AG20443 (cell line): ENCODE measurements at places on chromosomes 4 and X.
A peak's percentile ranks its signal among the peaks of the same experiment; 100 is the strongest.

DNA sequence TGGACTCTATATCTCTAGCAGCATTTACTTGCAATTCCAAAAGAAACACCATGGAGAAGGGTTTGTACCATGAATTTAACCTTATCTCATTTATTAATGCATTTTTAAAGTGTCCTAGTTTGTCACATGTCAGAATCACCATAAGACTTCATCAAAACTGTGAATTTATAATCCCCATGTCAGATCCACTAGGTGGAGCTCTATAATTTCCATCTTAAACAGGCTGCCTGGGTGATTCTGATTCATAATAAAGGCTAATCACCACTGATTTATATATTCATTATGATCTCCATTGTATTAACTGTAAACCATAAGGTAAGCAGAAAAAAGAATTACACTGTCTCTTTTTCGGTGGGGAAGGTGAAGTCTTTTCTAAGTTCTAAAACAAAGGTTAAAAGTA, 4.0 kb downstream of the TCEAL2 start:
- DNase-seq: no peak

DNA sequence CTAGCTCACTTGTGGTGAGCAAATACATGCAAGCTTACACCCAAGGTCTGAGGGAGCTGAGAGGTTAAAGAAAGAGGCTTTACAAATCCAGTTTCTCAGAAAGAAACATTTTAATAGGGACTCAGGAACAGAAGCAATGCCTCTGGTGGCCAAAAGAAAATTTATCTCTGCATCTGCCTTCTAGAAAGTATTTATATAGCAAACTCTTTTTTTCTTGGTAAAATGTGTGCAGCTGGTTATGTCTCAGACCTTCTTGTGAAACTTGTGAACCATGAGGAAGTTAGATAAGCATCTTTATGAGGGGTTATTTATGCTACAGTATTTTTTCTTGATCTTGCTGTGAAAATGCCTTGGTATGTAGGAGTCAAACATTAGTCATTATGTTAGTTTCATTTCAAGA, 48.5 kb upstream of the CYSLTR1 start:
- DNase-seq: no peak

DNA sequence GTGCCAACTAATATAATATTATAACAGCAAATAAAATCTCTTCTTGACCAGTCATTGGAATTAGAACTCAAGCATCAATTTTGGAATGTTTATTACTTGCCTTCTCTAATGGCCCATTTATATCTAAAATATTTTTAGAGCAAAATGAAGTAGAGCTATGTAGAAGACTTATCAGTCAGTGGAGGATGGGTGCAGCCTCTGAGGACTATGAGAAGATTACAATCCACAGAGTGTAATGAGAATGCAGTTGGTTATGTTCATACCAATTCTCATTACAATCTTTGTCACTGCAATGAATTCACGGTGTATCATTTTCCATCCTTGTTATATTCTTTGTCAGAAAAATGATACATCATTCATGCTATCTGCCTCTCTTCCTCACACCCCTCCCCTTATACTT, 878.1 kb downstream of the CENPC start:
- no peak for DNase-seq

DNA sequence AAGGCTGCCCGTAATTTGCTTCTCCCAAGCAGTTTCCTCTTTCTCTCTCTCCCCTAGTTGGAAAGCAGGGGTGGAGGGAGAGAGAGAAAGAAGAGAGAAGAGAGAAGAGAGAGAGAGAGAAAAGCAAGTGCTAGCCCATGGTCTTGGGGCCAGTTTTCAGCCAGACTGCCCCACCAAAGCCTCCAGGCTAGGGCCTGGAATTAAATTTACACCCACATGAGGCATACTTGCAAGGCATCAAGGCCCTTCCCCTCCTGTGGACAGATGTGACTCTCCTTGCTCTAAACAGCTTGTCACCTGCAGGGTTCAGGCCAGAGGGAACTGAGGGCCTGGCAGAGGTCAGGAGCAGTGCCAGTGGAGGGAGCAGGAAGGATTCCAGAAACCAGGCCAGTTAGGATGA, 1.7 kb upstream of the CXCR3 start:
- DNase-seq: no peak

DNA sequence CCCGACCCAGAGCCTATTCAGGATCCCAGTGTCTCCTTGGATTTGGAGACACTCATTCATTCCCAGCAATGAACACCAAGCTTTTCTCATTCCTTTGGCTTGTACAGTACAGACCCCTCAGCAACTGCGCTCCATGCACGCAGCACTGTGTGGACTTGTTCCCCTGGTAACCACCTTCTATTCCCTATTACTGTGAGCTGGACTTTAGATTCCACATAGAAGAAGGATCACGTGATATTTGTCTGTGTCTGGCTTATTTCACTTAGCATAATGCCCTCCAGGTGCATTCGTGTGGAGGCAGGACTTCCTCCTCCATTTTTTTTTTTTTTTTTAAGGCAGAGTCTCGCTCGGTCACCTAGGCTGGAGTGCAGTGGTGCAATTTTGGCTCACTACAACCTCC, 106.4 kb downstream of the PHKA2 start:
- no peak for DNase-seq

- DNase-seq: peak; percentile 26
Observed at GRCh38 chrX:102950908-102951866, 14.1 kb downstream of the RAB40AL start.

DNA sequence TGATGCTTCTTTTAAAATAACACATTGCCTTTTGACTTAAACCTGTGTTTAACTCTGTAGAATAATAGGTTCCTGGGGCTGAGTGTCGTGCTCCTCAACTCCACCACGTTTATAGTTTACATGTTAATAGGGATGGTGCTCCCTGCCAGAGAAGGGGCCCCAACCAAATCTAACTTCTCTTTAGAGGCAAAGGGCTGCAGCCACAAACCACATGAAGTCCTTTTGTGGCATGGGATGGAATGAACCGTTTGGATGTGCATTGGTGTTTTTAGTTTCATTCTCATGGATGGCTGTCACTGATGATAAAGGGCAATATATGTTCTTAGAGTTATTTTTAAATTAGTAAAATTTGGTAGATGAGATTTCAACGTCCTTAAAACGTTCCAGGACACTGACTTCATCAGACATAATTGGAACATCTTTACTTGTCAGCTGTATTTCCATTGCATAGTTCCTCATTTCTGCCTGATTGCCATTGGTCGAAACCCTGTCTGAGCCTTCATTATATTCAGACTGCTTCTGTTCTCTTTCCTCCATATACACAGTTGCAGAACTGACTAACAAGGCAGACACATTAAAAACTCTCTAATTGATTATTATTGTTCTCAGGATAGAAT, 60.4 kb upstream of the HPF1 start:
- DNase-seq: no peak

- DNase-seq: no peak
Observed at GRCh38 chrX:151031391-151031975, 48.3 kb downstream of the HMGB3 start.
